ENCODE measurements at places on chromosomes 3 and 15. TPM values are rescaled to one million over a fixed set of nuclear protein-coding genes. Genes with fewer than 3 reads are reported as not detected.

C3orf52 gene
- total RNA-seq, result 23.7 TPM

DENND6A gene
- total RNA-seq, result 31.9 TPM

EFHB gene
- 1.4 TPM for total RNA-seq

RHOV gene
- total RNA-seq, result 4.4 TPM

ALPK3 gene
- total RNA-seq, result 122 TPM

UBA7 gene
- total RNA-seq, result 2.2 TPM

CHCHD4 gene
- 12.7 TPM for total RNA-seq

PLA2G4F gene
- total RNA-seq, result 0.60 TPM

ZNF280D gene
- total RNA-seq, result 29.7 TPM

LRRK1 gene
- 1.6 TPM for total RNA-seq

PRRT3 gene
- total RNA-seq, result 11.4 TPM

DNAH1 gene
- 14.0 TPM for total RNA-seq

ZKSCAN7 gene
- 25.0 TPM for total RNA-seq

DNA sequence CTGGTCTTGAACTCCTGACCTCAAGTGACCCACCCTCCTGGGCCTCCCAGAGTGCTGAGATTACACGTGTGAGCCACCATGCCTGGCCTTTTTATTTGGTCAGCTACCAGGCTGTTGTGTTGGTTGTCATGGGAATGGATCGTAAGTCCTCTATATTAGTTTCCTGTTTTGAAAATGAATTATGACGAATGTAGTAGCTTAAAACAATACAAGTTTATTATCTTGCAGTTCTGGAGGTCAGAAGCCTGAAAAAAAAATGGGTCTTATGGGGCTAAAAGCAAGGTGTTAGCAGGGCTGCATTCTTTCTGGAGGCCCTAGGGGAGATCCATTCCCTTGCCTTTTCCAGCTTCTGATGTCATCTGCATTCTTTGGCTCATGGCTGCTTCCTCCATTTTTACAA lies 25.1 kb upstream of the HERC1 start:
- DNase-seq, result no peak

DNA sequence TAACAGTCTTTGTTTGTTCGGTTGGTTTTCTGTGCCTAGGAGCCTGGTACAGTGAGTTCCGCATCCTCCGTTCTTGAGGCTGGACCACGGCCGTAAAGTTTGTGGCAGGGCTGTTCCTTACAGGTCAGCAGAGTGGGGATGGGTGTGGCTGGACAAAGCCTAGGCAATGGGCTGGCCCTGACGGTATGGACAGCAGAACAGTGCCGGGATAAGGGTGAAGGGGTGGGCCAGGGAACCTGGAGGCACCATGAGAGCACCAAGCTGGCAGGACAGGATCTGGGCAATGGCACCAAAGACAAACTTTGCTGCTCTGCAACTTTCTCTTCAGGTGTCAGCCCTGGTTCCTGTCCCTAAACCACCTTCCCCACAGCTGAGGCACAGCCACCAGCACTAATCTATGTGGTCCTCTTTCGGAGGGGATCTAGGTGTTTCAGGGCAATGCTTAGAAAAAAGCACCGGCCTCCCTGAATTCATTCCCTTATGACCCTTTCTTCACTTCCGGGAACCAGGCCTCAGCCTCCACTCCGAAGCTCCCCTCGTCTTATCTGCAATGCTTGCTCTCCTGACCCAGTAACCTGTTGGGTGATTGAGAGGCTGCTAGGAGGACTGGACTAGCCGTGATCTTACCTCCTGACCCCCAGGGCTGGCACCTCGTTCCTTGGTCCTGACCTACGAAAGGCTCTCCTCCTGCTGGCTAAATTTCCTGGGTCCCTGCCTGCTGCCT lies 54.4 kb downstream of the KLHL6 start:
- DNase-seq, result no peak

DNA sequence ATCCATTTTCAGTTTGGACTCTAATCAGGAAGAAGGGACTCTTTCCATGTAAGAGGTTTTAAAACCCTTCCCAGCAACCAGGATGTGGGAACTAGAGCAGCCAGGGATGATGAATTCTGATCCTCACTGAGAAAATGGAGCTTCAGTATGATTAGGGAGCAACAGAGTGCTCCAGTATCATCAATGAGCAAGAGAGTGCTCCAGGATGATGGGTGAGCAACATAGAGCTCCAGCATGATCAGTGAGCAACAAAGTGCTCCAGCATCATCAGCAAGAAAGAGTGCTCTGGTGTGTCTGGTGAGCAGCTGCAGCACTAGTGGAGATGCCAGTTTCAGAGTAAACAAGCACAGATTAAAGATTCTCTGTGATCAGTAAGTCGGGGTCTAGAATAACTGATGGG lies 106.4 kb upstream of the LPP start:
- no peak for DNase-seq

DNA sequence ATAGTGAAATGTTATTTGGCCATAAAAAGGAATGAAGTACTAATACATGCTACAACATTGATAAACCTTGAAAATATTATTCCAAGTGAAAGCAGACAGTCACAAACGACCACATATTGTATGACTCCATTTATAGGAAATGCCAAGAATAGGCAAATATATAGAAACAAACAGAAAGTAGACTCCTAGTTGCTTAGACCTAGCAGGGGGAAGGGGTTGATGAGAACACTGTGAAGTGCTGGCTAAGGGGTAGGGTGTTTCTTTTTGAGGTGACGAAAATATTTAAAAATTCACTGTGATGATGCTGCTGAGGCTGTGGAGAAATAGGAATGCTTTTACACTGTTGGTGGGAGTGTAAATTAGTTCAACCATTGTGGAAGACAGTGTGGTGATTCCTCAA lies 30.5 kb upstream of the XIRP1 start:
- no peak for DNase-seq

GRCh38 chr3:11808231-11808630 lies 38.5 kb downstream of the TAMM41 start:
- no peak for DNase-seq

GRCh38 chr3:107285197-107285596 lies 92.0 kb upstream of the CCDC54 start:
- DNase-seq, result no peak

DNA sequence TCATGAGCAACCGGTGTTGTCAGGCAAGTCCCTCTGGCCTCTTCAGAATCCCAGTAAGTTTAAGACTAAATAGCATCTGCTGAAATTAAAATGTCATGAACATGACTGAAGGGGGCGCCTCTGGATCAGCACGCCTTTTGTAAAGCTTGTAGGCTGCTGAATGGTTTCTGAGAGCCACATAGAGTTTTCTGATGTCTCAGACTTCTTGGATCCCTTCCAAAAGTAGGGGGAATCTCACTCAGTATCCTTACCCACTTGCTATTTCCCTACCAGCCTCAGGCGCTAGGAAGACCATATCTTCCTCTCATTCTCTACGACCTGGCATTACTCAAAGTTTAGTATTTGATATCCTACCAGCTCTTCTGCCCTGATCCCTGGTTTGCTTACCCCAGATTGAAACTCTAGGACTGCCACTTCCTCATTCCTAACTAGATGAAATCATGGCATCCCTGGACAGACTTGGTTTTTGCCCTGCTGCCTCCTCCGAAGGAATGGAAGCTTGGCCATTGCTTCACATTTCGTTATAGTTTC lies 62.7 kb upstream of the CD47 start:
- DNase-seq, result no peak

- no peak for DNase-seq
Measured at GRCh38 chr15:32637704-32638103, 3.8 kb upstream of the SCG5 start.

- DNase-seq, result no peak
Measured at GRCh38 chr15:38479266-38479665, 25.3 kb downstream of the FAM98B start.

DNA sequence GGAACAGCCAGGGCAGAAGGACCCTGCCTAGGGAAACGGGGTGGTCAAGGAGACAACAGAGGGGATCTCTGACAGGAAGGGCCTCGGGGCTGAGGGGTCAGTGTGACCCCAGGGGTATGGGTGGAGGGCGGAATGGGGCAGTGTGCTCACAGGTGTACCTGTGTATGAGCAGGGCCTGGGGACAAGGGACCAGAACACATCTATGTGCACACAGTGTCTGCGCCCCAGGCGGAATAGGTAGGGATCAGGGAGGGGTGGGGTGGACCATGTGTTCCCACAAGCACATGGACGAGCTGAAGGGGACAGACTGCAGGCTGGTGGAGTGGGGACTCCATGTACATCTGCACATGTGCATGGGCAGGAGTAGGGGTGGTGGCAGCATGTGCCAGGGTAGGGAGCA lies 5.0 kb upstream of the TLR9 start:
- no peak for DNase-seq

GRCh38 chr3:108041253-108041652 lies 49.6 kb downstream of the CD47 start:
- DNase-seq, result no peak

GRCh38 chr3:94522488-94522887 lies 459.6 kb downstream of the NSUN3 start:
- no peak for DNase-seq

- no peak for DNase-seq
Measured at GRCh38 chr15:67701669-67702068, 123.6 kb upstream of the SKOR1 start.

GRCh38 chr3:187401856-187402255 lies 33.7 kb downstream of the RTP4 start:
- DNase-seq, result no peak

DNA sequence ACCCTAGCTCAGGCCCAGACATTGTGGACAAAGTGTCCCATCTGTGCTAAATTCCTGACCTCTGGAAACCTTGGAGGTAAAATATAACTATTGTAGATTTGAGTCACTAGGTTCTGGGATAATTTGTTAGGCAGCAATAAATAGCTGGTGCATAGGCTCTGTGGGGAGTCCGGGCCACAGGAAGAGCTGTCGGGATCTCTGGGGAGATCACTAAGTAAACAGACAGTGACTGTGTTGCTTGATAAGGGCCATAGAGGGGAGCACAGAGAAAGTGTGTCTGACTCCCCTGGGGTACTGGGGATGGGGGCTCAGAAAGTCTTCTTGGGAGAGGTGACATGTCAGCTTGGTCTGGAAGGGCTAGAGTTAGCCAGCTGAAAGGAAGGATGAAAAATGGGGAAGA lies 37.7 kb upstream of the MRPS22 start:
- no peak for DNase-seq

GRCh38 chr3:112390783-112391641 lies 58.1 kb downstream of the CD200 start:
- DNase-seq, result no peak

DNA sequence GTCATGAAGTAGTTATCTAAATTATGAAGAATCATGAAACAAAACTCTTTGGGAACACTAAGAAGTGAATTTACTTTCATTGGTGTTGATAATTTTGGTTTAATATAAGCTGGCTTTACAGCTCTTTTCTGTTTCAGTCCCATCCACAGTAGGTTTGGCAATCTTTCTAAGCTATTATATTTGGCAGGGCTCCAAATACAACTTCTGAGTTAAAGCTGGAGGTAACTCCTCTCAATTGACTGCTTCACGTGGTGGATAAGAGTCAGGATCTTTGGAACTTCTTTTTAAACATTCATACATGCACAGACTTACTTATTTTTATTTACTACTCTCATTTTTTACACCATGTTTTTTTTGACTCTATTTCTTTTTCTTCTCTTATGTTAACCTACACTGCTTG lies 106.5 kb upstream of the EPHA3 start:
- DNase-seq, result no peak

DNA sequence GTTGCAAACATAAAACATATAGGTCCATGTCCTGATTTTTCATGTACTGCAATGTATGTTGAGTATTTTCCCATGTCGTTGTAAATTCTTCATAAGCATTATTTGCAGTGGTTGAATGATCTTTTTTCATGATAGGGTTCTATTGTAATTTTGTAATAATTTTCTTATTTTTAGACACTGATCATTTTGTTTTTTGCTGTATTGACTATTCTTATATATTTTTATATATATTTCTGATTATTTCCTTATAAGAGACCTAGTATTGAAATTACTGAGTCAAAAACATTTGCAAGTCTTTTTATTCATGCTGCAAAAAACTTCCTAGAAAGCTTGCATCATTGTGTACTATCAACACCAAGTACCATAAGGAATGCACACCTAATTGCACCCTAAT lies 31.2 kb upstream of the ZNF774 start:
- DNase-seq, result no peak

- DNase-seq, result no peak
Measured at GRCh38 chr3:117761703-117762620, 1052.4 kb downstream of the TUSC7 start.

- DNase-seq, result no peak
Measured at GRCh38 chr15:70324001-70324974, 226.6 kb upstream of the TLE3 start.

GRCh38 chr3:55854494-55854893 lies 367.4 kb upstream of the WNT5A start:
- no peak for DNase-seq

- peak; percentile 91 for DNase-seq
Measured at GRCh38 chr3:132034486-132035464, at the start of gene CPNE4. Gene CPNE4 (minus strand): TSS chr3:132035014.

DNA sequence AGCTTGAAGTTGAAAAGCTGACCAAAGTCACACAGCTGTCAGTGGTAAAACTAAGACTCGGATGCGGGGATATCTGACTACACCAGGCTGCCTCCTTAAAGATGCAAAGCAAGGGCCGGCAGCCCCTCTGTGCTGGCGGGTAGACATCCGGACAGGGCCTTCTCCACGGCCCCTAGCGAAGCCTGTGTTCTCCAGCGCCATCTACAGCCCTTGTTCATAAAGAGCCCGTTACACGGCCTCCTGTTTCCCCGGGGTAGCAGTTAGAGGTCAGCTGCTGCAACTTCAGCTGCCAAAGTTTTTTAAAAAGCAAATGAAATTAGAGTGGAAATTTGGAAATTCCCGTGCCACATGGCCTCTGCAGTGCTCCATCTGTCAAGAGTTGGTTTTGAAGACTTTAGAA lies 383.0 kb downstream of the TBL1XR1 start:
- peak; percentile 41 for DNase-seq

DNA sequence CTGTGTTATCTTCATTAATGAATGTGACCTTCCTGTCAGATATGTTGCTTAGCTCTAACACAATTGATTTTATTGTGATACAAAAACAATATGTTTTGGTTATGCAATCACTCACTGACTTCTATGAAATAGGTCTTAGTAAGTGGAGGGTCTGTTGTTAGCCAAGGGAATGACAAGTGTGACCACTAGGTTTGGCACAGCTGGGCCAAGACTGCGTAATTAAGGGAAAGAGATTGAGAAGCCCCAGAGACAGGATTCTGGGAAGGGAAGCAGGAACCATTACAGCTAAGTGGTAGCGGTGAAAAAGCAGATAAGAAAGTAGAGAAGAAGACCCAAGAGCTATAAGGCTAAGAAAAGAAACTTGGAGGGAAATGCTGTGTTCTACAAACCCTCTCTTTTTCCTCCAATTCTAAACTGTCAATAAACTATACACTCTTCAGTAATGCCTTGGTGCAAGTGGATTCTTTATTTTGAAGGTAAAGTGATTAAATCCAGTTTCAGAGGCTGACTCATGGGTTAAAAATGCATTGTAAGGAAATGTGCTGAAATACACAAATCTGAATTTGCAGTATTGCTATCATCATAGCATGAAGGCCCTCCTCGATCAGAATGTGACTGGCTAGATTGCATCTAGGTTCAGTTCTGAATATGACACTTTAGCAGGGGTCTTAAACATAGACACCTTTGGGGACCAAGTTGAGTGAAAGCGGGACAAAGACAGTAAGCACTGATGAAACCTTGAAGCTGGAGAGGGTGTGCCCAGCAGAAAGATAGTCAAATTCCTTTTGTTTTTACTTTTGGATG lies 26.1 kb downstream of the KCNMB2 start:
- DNase-seq, result no peak

Data from progenitor cell of endocrine pancreas (in vitro differentiated cells).